ENCODE measurements at places on chromosomes 4 and X.

DNA sequence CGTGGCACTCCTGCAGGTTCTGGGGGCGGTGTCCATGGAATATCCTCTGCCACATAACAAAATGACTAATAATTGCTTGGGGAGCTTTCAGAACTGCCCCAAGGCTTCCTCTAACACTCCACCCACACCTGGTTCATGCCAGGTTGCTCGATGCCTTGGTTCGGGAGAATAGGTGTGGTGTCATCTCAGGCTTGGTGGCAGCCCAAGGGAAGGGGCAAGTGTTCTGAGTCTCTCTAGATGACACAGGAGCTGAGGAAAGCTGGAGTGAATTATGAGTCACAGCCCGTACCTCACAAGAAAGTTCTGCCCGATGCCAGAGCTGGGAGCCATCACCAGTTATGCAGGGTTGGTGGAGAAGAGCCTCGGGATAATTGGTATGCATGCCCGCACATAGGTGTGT is 14.7 kb downstream of the FTSJ1 start:
- DNase-seq: no peak

- DNase-seq: no peak
Measured at GRCh38 chr4:74263551-74263950, 44.7 kb upstream of the EPGN start.

DNA sequence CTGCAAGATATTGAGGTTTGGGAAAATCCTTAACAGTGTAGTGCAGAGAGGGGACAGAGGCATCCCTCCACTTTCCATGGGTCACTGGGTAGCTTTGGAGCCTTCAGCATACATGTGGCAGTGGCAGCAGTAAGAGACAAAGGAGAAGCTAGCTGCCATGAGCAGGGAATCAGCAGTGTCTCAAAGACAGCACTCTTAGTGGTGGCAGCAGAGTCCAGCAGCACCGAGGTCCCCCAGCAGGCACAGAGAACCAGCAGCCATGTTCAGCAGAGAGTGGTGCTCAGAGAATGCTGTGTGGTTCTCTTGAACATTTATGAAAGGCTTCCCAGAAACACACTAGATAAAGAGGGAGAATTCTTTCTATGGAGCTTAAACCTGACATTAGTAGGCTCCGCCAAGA is 308.5 kb downstream of the CENPC start:
- no peak for DNase-seq

DNA sequence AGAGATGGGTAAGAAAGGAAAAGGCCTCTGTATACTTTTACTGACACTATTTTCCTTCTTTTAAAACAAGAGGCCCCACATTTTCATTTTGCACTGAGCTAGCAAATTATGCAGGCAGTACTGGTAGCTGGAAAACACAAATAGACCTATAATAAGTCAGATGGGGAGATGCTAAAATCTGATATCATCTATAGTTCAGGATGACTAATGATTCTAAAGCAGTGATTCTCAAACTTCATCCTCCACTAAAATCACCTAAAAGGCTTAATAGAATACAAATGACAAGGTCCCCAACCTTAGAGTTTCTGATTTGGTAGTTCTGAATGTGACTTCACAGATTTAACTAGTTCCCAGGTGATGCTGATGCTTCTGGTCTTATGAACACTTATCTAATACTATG is 247.3 kb upstream of the DIPK2B start:
- no peak for DNase-seq

GRCh38 chr4:17561195-17561909 is 15.6 kb upstream of the LAP3 start:
- DNase-seq: no peak

GRCh38 chrX:108068121-108068520 is 23.2 kb downstream of the PSMD10 start:
- no peak for DNase-seq

DNA sequence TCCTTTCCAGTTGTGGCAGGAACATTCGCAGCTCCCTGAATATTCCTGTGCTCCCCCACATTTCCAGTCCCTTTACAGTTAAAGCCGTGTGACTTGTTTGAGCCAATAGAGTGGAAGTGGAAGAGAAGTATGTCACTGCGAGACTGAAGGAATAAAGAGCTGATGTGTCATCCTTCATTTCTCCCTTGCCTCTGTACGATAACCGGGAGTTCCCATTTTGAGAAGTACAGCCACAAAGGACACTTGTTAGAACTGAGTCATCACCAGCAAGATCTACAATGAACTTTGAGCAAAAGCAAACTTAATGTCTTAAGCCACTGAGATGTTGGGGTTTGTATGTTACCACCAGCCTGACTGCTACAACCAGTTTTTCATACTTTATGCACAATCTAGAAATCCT is 92.3 kb downstream of the SPRY1 start:
- DNase-seq: no peak

DNA sequence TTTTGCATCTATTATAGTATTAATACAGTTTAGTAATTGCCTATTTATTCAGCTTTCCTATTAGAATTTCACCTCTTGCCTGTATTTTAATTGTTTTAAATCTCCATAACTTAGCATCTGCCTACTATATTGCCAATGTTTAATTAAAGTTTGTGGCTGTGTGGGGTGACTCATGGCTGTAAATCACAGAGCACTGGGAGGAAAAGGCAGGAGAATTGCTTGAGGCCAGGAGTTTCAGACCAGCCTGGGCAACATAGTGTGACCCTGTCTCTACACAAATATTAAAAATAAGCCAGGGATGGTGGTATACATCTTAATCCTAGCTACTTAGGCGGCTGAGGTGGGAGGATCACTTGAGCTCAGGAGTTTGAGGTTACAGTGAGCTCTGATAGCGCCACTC is 14.5 kb upstream of the CCSER1 start:
- no peak for DNase-seq

All from osteocyte (in vitro differentiated cells).